ENCODE measurements at places on chromosomes 7 and 10. TPM values are rescaled to one million over a fixed set of nuclear protein-coding genes. Genes with fewer than 3 reads are reported as not detected.

STRA8 gene
- total RNA-seq = not detected

CPA5 gene
- not detected for total RNA-seq

ARPC1A gene
- 109 TPM for total RNA-seq

FEZF1 gene
- not detected for total RNA-seq

DPP6 gene
- 0.58 TPM for total RNA-seq

SPDYE16 gene
- total RNA-seq = not detected

MSMB gene
- not detected for total RNA-seq

ITPRIP gene
- total RNA-seq = 48.3 TPM

SLC13A4 gene
- not detected for total RNA-seq

FAM25A gene
- not detected for total RNA-seq

LDB1 gene
- 33.0 TPM for total RNA-seq

TSPAN15 gene
- total RNA-seq = 109 TPM

GIMAP6 gene
- total RNA-seq = 46.6 TPM

PARG gene
- 22.3 TPM for total RNA-seq

TRIM50 gene
- 0.71 TPM for total RNA-seq

AGAP5 gene
- total RNA-seq = 7.4 TPM

BTBD16 gene
- not detected for total RNA-seq

HYAL4 gene
- total RNA-seq = not detected

PHTF2 gene
- total RNA-seq = 14.5 TPM

AKR1B15 gene
- total RNA-seq = 2.3 TPM

RBP4 gene
- total RNA-seq = 977 TPM

OPALIN gene
- total RNA-seq = not detected

TMEM196 gene
- total RNA-seq = 2.5 TPM

WEE2 gene
- not detected for total RNA-seq

GLI3 gene
- total RNA-seq = 25.5 TPM
